CD4-positive, alpha-beta T cell treated with Interferon gamma for 1 hour (primary cell): ENCODE measurements at places on chromosomes 2 and 18.

GRCh38 chr2:206611191-206611590, 31.1 kb upstream of the FAM237A start:
- no peak for DNase-seq

DNA sequence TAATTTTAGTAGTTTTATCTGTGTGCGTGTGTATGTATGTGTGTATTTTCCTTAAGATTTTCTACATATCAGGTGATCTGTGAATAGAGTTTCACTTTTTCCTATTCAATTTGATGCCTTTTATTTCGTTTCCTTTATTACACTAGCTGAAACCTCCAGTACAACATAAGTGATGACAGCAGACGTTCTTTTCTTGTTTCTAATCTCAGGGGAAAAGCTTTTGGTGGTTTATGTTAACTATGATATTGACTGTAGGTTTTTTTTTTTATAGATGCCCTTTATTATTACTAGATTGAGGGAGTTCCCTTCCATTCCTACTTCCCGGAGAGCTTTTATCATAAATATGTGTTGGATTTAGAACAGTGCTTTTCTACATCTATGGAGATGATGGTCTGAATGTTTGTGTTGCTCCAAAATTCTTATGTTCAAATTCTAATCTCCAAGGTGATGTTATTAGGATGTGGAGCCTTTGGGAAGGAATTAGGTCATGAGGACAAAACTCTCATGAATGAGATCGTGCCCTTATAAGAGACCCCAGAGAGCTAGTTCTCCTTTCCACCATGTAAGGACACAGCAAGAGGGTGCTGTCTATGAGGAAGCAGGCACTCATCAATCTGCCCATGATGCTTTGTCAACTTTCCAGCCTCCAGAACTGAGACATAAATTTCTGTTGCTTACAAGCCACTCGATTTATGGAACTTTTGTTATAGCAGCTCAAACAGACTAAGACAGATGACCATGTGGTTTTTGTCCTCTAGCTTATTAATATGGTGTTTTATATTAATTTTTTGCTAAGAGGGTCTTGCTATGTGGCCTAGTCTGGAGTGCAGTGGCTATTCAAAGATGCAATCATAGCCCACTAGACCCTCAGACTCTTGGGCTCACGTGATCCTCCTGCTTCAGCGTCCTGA, 5.9 kb upstream of the RHBDD1 start:
- DNase-seq = no peak

- DNase-seq = no peak
Measured at GRCh38 chr2:85684806-85685205, 9.4 kb upstream of the GNLY start.

- DNase-seq = no peak
Measured at GRCh38 chr2:162677476-162677875, 161.1 kb downstream of the KCNH7 start.

- no peak for DNase-seq
Measured at GRCh38 chr18:60549338-60549960, 176.9 kb upstream of the MC4R start.

- DNase-seq = no peak
Measured at GRCh38 chr18:75075429-75075841, 133.5 kb downstream of the PTGR3 start.
